ENCODE measurements at places on chromosomes 4 and X.
A peak's percentile ranks its signal among the peaks of the same experiment; 100 is the strongest.

DNA sequence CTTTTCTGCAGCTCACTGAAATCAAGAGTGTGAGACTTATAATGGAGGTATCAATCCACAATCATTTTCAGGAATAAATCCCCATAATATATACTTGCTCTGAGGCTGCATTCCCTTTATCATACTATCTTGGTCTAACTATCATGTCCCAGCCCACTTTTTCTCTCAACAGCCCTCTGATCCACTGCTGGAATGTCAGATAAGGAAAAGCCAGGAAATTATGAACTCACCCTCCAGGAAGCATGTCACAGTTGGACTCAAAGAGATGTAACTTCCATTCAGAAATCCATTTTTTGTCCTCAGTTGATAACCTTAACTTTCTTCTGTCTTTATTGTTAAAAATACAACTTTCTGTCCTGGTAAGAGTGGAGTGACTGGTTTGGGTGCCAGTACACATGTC, 144.9 kb downstream of the PCDH19 start:
- no peak for DNase-seq

- DNase-seq, result no peak
Measured at GRCh38 chrX:26109142-26109541, 29.0 kb upstream of the MAGEB18 start.

DNA sequence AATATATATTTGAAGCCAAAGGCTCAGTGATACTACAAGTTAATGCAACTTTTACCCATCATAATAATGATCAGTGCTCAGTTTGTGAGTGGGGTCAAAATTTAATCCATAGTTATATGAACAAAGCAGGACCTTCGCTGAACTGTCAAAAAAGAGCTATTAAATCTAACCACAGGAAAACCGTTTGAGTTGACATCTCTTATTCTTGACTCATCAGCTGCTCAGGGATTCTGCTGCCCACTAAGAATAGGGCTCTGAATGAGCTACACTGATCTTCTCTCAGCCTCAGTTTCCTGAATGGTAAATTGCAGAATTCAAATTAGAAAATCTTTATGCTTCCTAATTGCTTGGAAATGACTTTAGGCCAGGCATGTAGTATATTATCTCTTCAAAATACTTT, 44.9 kb upstream of the NAP1L5 start:
- no peak for DNase-seq

- DNase-seq, result peak; percentile 62
Measured at GRCh38 chr4:105473324-105474098, at the start of gene PPA2. Gene PPA2 (minus strand): TSS chr4:105474062. CDS start chr4:105474050, 12 bp downstream.

DNA sequence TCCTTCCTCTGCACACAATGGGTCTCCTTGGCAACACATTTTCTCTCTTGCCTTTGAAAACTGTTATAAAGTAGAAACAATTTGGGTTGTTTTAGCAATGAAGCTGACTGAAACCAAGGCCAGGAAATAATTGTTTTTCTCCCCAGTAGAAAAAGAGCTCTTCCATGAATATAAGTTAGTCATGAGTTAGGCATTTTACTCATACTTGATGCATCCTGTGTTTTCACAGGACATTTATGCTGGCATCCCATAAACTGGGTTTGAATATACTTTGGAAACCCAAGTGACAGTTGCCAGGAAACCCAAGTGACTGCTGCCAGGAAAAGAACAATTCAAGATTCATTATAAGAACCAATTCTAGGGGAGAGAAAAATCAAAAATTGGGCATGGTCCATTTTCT, 128.6 kb upstream of the NPY2R start:
- DNase-seq, result no peak

DNA sequence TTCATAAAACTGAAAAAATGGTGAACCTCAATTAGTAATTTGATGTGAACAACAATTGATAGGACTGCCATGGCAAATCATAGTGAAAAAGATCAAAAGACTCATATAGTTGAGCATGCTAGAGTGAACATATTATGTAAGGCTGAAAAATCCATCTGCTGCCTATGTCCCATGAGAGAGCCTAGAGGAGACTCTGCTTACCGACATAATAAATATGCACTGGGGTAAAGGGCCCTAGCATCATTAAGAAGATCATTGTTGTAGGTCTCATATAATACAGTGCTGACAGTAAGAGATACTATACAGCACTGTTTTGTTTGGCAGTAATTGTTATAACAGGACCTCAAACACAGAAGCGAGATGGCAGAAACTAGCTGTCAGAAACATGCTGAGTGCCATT, 229.0 kb downstream of the PABPC4L start:
- no peak for DNase-seq

Data from activated CD8-positive, alpha-beta memory T cell treated with anti-CD3 and anti-CD28 coated beads for 48 hours (primary cell).